ENCODE measurements at places on chromosomes 5 and 9. TPM values are rescaled to one million over a fixed set of nuclear protein-coding genes. Genes with fewer than 3 reads are reported as not detected.

- peaks cover 2% of the 10 kb centered on the region for H3K36me3 ChIP-seq
- DNase-seq = no peak
- no peak overlapping the region for H3K4me3 ChIP-seq
- H3K27me3 ChIP-seq = peaks cover 8% of the 10 kb centered on the region
Measured at GRCh38 chr5:173989432-173990082, 587 bp downstream of the C5orf47 start.

GRCh38 chr9:34771007-34771406 lies 61.1 kb upstream of the CCL21 start:
- H3K36me3 ChIP-seq = peaks cover 2% of the 10 kb centered on the region
- DNase-seq = no peak
- H3K4me3 ChIP-seq = no peak overlapping the region
- no peaks in the 10 kb centered on the region for H3K4me1 ChIP-seq
- H3K27ac ChIP-seq = no peak overlapping the region
- H3K27me3 ChIP-seq = peaks cover 27% of the 10 kb centered on the region

GRCh38 chr5:159017786-159018185 lies 81.9 kb downstream of the EBF1 start:
- no peaks in the 10 kb centered on the region for H3K36me3 ChIP-seq
- no peak for DNase-seq
- peaks cover 60% of the 10 kb centered on the region for H3K4me1 ChIP-seq
- peak overlapping the region; percentile 89 for H3K27ac ChIP-seq

Gene MTRR
- total RNA-seq = 37.2 TPM

DNA sequence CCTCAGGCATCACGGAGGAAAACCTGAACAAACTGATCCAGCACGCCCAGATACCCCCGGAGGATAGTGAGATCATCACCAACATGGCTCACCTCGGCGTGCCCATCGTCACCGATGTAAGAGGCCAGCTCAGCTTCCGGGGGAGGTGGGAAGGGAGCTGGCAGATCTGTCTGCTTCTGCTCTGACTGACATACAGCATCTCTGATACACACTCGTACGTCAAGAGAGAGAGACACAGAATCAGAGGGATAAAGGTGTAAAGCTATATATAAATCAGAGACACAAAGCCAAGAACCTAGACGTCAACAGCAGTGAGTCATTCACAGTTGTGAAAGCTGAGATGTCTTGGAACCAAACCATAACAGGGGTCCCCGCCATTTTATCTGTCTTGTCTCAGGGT lies 30.1 kb upstream of the CFAP157 start:
- peaks cover 43% of the 10 kb centered on the region for H3K36me3 ChIP-seq
- H3K27ac ChIP-seq = no peak overlapping the region
- DNase-seq = no peak
- no peak overlapping the region for H3K4me3 ChIP-seq
- no peaks in the 10 kb centered on the region for H3K4me1 ChIP-seq

DNA sequence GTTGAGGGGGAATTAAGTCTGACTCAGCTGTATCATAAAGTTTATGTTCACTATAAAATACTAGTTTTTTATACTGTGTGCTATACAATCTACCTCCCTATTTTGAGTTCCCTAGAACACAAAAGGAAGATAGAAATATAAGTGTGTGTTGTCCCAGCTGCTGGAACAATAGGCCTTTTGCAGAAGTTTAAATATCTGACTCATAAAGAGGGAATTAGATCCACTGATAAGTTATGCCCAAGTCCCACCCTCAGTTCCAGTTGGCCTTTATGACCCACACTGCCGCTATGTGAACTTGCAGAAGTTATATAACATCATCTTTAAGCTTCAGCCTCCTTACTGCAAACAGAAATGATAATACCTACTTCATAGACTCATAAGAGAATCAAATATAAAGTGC lies 88.5 kb upstream of the DAB2 start:
- no peaks in the 10 kb centered on the region for H3K36me3 ChIP-seq
- no peak for DNase-seq
- H3K27ac ChIP-seq = no peak overlapping the region
- peaks cover 27% of the 10 kb centered on the region for H3K4me1 ChIP-seq
